Neural crest cell (in vitro differentiated cells): ENCODE measurements at places on chromosomes 1 and 21.

- H3K27me3 ChIP-seq = peaks cover 18% of the 10 kb centered on the region
- no peak for DNase-seq
- no peak overlapping the region for H3K4me3 ChIP-seq
- H3K36me3 ChIP-seq = no peaks in the 10 kb centered on the region
Measured at GRCh38 chr1:152111515-152111968, 3.7 kb downstream of the TCHH start.

GRCh38 chr1:57249511-57249910 lies 174.3 kb downstream of the DAB1 start:
- peaks cover 10% of the 10 kb centered on the region for H3K4me1 ChIP-seq
- no peak overlapping the region for H3K4me3 ChIP-seq
- no peak for DNase-seq
- H3K27me3 ChIP-seq = no peaks in the 10 kb centered on the region
- H3K36me3 ChIP-seq = peaks cover 16% of the 10 kb centered on the region

DNA sequence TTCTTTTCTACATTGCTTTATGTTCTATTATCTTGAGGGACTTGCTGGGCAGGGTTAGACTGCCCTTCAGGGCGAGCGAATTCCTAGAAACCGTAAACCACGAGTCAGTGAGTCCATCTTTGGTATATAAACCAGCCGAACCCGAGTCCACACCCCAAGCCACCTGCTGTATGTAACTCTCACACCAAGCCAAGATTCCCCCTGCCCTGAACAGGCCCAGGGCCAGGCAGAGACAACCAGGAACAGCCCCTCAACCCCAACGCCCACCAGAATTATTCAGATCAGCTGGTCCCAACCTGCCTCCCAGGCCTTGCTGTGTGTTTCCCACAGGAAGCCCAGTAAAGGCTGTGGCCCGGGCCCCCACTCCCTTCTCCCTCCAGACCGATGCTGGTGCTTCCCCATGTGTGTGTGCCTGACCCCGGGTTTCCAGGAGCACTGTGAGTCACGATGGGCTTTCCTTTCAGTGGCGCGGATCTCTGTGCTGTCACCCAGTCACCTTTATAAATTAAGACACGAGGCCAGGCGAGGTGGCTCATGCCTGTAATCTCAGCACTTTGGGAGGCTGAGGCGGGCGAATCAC lies 17.1 kb downstream of the KIF17 start:
- no peak for DNase-seq
- H3K4me1 ChIP-seq = peaks cover 15% of the 10 kb centered on the region
- no peaks in the 10 kb centered on the region for H3K27me3 ChIP-seq
- no peaks in the 10 kb centered on the region for H3K36me3 ChIP-seq

DNA sequence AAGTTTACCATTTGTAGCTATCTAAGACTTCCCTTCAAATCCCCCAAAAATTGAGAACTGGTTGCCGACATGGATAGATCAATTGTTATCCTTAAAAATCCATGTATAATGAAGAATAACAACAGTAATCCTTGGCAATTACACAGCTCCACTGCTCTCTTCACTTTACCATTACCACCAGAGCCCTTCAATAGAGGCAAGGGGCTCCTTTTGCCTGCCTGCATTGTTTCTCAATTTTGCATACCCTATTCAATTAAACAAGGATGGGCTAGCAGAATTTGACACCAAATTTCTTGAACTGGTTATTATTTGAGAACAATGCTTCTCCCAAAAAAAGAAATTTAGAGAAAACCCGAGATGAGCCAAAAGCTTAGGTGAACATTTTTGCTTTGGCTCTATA lies 387.8 kb upstream of the PKN2 start:
- H3K27me3 ChIP-seq = no peaks in the 10 kb centered on the region
- H3K27ac ChIP-seq = no peak overlapping the region
- DNase-seq = no peak
- no peaks in the 10 kb centered on the region for H3K36me3 ChIP-seq
- H3K4me3 ChIP-seq = no peak overlapping the region

- no peaks in the 10 kb centered on the region for H3K4me1 ChIP-seq
- no peak for DNase-seq
- H3K27ac ChIP-seq = no peak overlapping the region
- no peaks in the 10 kb centered on the region for H3K36me3 ChIP-seq
Measured at GRCh38 chr1:66197785-66198184, 336.2 kb upstream of the SGIP1 start.

- H3K4me1 ChIP-seq = peaks cover 22% of the 10 kb centered on the region
- H3K36me3 ChIP-seq = no peaks in the 10 kb centered on the region
- no peak overlapping the region for H3K4me3 ChIP-seq
- no peak for DNase-seq
- peaks cover 4% of the 10 kb centered on the region for H3K27me3 ChIP-seq
Measured at GRCh38 chr1:3156936-3157335, 87.9 kb downstream of the PRDM16 start.

GRCh38 chr21:45405819-45406762 lies 1.1 kb downstream of the COL18A1 start:
- peaks cover 68% of the 10 kb centered on the region for H3K27me3 ChIP-seq
- peak overlapping the region; percentile 78 for H3K4me3 ChIP-seq
- no peak overlapping the region for H3K27ac ChIP-seq
- no peak for DNase-seq
- H3K36me3 ChIP-seq = peaks cover 5% of the 10 kb centered on the region
- H3K4me1 ChIP-seq = peaks cover 25% of the 10 kb centered on the region

DNA sequence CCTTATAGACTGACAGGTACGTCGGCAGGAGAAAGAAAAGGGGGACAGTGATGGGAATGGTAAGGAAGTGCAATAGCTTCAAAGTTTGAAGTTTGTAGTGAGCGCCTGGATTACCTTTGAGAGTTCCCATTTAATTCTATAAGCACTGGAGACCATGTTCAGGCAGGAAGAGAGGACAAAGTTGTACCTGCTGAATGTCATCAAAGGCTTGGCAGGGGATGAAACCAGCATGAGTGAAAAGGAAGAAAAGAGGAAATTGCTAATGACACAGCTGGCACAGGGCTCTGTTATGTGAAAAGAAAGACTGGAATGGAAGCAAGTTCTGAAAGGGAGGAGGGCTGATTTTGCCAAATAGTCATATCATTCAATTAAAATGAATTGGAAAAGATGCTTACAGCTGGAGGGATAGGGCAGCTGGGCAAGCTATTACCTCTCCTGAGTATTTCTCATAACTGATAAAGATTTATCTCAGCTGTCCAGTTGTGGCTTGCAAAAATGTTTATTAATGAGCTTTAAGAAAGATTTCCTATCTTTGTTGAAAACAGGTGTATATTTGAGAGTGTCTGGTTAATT lies 109.2 kb downstream of the HMCN1 start:
- DNase-seq = no peak
- H3K4me3 ChIP-seq = no peak overlapping the region
- H3K27ac ChIP-seq = no peak overlapping the region
- peaks cover 11% of the 10 kb centered on the region for H3K4me1 ChIP-seq
- no peaks in the 10 kb centered on the region for H3K27me3 ChIP-seq
- no peaks in the 10 kb centered on the region for H3K36me3 ChIP-seq

GRCh38 chr1:160114085-160114484 lies 1.5 kb upstream of the ATP1A2 start:
- H3K27ac ChIP-seq = peak overlapping the region; percentile 92
- no peaks in the 10 kb centered on the region for H3K27me3 ChIP-seq
- DNase-seq = no peak
- H3K4me1 ChIP-seq = peaks cover 87% of the 10 kb centered on the region
- no peaks in the 10 kb centered on the region for H3K36me3 ChIP-seq
- peak overlapping the region; percentile 42 for H3K4me3 ChIP-seq

- peaks cover 12% of the 10 kb centered on the region for H3K36me3 ChIP-seq
Measured at GRCh38 chr1:225596736-225597135, 56.2 kb downstream of the ENAH start.

- H3K4me3 ChIP-seq = no peak overlapping the region
- H3K36me3 ChIP-seq = no peaks in the 10 kb centered on the region
- H3K4me1 ChIP-seq = peaks cover 9% of the 10 kb centered on the region
- no peaks in the 10 kb centered on the region for H3K27me3 ChIP-seq
- no peak for DNase-seq
- H3K27ac ChIP-seq = peak overlapping the region; percentile 82
Measured at GRCh38 chr1:183267646-183268431, 81.8 kb downstream of the LAMC2 start.

DNA sequence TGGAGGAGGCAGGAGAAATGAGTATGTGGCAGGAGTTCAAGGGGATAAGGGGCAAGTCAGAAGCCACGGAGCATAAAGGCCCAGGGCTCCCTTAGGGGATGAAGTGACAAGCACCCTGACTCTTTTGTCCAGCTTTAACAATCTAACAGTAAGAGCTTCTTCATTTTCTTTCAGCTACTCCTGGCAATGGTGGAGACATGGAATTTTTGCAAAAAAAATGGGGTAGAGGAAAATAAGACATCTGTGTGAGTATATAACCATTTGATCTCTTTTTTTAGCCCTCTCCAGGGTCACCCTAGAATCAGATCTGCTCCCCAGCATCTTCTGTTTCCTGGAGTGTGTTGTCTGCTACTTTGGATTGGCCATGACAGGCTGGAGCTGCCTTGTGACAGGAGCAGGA lies 47.1 kb downstream of the ZNF697 start:
- no peak overlapping the region for H3K27ac ChIP-seq
- no peak for DNase-seq
- no peaks in the 10 kb centered on the region for H3K36me3 ChIP-seq
- no peak overlapping the region for H3K4me3 ChIP-seq
- H3K4me1 ChIP-seq = peaks cover 6% of the 10 kb centered on the region
- no peaks in the 10 kb centered on the region for H3K27me3 ChIP-seq

DNA sequence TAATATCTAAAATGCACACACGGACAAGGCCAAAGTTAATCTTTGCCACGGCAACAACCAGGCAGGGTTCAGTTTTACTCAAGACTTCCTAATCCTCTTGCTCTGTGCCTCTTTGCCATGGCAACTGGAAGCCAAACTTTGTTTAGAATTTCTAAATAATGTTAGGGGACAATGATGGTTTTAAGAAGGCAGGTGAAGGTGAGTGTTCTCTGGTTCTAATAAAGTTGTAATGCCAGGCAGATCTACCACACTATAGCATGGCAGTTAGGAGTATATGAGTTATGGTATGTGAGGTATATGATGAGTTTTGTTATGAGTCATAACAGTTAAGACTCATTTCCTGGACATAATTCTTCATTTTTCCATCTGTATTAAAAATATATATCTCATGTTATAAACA lies 2.7 kb downstream of the PTPRC start:
- no peak overlapping the region for H3K4me3 ChIP-seq
- no peak for DNase-seq
- no peaks in the 10 kb centered on the region for H3K4me1 ChIP-seq
- no peak overlapping the region for H3K27ac ChIP-seq
- no peaks in the 10 kb centered on the region for H3K27me3 ChIP-seq
- no peaks in the 10 kb centered on the region for H3K36me3 ChIP-seq

DNA sequence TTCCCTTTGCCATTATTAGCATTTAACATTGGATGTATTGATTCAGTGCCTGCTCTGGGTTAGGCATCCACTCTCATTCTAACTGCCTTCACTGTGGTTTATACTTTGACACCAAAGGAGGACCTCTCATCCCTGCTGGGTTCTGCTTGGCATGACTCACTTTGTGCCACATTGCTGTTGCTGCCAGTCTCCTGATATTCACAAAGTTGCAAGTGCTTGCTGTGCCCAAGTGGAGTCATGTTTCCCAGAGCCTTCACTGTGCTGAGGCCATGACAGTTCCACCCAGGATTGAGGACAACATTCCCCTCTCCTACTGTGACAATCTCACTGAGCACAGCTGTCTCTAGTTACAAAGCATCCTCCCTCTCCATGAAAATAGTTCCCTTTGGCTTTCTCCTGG lies 519.9 kb upstream of the USP24 start:
- no peak for DNase-seq
- H3K27me3 ChIP-seq = no peaks in the 10 kb centered on the region
- no peak overlapping the region for H3K27ac ChIP-seq
- H3K36me3 ChIP-seq = no peaks in the 10 kb centered on the region

DNA sequence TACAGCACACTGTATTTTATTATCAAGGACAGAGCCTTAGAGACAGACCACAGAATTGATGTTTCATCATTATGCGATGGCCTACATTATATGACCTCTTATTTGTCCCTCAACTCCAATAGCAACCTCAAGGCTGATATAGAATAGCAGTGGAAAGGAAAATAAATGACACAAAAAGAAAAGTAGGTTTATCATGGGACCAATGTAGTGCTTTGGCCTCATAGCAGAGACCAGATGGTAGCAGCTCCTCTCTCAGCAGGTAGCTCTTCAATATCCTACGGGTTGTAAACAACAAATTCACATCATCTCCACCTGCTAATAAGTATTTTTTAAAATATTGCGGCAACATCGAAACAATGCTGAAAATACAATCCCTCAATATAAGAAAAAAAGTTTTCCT lies 25.2 kb downstream of the ANP32E start:
- peaks cover 17% of the 10 kb centered on the region for H3K4me1 ChIP-seq
- H3K27me3 ChIP-seq = no peaks in the 10 kb centered on the region
- no peak overlapping the region for H3K27ac ChIP-seq
- DNase-seq = no peak
- no peak overlapping the region for H3K4me3 ChIP-seq
- H3K36me3 ChIP-seq = no peaks in the 10 kb centered on the region

DNA sequence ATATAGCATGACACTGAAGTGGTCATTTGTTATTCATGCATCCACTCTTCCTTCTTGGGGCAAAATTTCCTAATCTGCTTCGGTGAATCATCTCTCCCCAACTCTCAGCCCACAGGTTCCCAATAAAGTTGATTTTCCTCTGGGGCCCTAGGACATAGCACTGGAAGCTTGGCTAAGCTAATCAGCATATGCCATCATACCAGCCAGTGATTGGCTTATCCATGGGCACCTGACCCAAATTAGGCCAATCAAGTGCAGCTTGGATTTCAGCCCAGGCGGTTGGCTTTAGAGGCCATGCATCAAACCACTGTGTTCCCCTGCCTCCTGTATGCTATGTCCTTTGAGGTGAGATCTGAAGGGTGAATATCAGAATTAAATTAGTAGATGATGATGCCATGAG lies 58.9 kb downstream of the C1orf94 start:
- H3K4me1 ChIP-seq = no peaks in the 10 kb centered on the region
- peaks cover 33% of the 10 kb centered on the region for H3K27me3 ChIP-seq
- H3K4me3 ChIP-seq = no peak overlapping the region
- H3K27ac ChIP-seq = no peak overlapping the region
- H3K36me3 ChIP-seq = no peaks in the 10 kb centered on the region
- no peak for DNase-seq
